ENCODE measurements at places on chromosomes 13 and 19.
A peak's percentile ranks its signal among the peaks of the same experiment; 100 is the strongest.

GRCh38 chr13:42964761-42965161 lies 27.3 kb downstream of the EPSTI1 start:
- DNase-seq, result no peak

GRCh38 chr13:21742096-21742495 lies 71.2 kb downstream of the FGF9 start:
- DNase-seq, result no peak

DNA sequence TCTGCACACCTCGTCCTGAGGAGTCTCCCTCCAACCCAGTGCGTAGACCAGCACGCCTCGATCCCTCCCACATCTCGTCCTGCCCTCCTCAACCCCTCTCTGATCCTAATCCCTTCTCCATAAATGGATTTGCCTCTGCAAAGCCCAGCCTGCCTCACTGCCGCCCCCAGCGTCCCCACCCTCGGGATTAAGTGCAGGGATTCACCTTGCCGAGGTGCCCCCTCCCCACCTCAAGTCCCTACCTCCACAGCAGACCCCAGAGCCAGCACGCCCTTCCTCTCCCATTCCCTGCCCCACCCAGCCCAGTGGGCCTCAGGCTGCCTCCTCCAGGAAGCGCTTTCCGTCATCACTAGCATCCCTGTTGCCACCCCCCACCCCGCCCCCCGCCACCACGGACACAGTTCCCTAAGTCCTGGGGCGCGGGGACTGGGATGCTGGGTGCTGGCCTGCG lies 4.0 kb downstream of the KLF16 start:
- DNase-seq, result no peak

- DNase-seq, result no peak
These were observed 178.3 kb upstream of the RFC3 start for GRCh38 chr13:33639626-33640080.

DNA sequence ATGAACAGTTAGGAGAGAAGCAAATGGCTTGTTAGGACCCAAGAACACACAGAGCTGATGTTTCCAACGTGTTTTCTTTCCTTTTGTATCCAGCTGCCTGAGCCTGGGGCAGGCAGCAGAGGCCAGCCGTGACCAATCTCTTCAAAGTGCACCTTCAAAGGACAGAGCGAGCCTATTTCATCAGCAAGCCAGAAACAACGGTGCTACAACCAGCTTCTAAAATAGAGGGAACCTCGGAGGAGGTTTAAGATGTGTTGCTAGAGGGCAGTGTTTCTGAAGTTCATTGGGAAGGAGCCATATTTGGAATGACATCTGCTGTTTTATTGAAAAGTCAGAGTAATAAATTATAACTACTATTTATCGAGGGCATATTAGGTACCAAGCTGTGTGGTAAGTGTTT lies 56.2 kb upstream of the RFC3 start:
- no peak for DNase-seq

DNA sequence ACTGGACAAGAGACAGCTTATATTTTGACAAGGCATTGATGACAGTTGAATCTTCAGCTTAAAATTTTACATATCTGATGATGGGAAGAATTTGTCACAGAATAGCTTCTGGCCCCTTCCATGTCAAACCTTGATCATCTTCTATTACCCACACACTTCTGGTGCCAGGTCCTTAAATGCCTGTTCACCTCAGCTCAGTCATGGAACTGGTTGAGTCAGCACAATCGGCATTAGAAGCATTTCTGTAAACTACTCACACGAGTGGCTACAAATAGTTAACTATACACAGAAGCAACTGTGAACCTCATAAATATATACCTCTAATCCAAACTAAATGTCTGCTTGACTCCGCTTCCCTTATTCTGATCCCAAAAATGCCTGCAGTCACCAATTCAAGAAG lies 161.2 kb downstream of the FOXO1 start:
- no peak for DNase-seq

- DNase-seq, result peak; percentile 64
These were observed 17.2 kb downstream of the PKN1 start for GRCh38 chr19:14450168-14450874.

- no peak for DNase-seq
These were observed 83.4 kb downstream of the SIPA1L3 start for GRCh38 chr19:37990362-37990761.

DNA sequence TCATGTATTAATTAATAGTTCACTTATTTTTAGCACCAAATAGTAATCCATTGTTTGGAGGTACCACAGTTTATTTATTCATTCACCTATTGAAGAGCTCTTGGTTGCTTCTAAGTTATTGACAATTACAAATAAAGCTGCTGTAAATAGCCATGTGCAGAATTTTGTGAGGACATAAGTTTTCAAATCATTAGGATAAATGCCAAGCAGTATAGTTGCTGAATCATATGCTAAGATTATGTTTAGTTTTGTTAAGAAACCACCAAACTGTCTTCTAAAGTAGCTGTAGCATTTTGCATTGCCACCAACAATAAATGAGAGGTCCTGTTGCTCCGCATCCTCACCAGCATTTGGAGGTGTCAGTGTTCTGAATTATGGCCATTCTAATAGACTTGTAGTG lies 2126.8 kb downstream of the PCDH9 start:
- DNase-seq, result no peak

GRCh38 chr19:44747739-44748425 lies 626 bp upstream of the BCL3 start:
- peak; percentile 59 for DNase-seq

DNA sequence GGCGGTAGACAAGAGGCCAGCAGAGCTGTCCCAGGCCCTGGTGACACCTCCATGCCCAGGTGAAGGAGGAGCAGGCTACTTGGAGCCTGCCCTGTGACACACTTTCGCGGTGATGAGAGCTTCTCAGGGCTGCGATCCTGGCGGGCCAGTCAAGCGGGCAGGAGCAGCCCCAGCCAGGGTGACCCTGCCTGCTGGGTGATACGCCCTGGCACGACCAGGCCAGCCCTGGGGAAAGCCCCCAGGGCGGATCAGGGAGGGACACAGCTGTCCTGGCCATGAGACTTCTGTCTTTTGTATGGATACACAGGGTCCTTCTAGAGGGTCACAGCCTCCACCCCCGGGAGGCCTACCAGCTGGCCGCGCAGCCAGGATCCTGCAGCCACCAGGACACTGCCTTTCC lies 13.1 kb downstream of the DNM2 start:
- no peak for DNase-seq

DNA sequence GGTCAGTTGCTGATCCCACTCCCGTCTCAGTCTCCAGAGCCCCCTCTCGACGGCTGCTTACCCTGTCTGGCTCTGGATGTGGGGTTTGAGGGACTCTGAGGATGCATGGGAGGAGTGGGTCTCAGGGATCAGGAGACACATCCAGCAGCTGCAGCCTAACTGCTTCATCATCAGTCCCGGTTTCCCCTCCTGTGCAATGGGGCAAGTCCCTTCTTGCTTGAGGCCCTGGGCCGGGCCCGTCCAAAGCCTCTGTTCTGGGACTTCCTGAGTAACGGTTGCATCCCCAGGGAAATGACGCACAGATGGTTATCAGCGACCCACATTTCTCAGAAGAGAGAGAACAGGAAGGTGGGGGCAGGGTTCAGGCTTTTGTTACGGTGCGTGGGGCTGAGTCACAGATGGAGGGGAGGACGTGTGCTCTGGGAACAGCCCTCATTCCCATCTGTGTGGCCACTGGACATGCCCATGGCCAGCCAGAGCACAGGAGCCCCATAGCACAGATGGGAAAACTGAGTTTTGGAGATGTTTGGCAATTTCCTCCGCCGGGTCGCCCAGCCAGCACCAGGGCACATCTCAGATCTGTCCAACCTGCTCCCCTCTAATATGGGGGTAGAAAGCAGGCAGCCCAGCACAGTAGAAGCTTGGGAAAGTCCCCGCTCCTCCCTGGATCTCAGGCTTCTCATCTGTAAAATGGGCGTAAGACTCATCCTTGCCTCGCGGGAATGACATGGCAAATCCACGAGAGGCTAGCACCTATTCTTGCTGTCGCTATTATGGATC lies 19.3 kb downstream of the GNA15 start:
- DNase-seq, result peak; percentile 86

DNA sequence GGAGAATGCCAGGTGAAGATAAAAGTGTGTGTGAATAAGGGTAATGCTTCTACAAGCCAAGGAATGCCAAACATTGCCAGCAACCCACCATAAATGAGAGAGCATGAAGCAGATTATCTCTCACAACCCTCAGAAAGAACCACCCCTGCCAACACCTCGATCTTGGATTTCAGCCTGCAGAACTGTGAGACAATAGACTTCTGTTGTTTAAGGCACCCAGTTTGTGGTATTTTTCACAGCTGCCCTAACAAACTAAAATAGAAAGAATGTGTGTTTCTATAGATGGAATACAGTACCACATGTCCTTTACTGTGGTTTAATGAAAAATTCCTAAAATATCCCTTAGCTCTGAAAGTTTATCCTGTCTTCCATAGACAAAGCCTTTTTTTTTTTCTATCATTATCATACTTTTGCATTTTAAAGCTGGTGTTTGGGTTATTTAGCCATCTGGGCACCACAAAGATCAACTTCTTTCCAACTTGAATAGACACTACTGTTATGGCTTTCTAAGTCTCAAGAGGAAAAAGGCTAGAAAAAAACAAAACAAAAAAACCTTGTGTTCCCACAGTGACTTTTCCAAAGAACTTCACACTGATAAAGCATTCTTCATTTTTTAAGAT lies 505.6 kb downstream of the KCTD12 start:
- no peak for DNase-seq

DNA sequence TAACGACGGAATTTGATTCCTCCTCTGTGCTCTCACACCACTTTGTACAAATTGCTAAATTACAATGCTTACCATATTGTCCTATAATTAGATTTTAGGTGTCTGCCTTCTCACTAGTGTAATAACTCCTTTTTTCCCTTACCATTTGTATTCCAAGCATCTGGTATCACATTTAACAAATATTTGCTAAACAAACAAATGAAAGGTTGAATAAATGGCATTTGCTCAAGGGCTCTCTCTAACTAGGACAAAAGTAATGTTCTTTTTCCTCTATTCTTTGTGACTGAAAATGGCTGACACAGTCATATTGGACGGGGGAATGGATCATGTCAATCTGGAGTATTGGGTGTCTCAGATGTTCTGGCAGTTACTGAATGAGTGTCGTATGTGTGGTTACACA lies 99.7 kb downstream of the ENOX1 start:
- DNase-seq, result no peak

- DNase-seq, result no peak
These were observed 50.3 kb upstream of the SIN3B start for GRCh38 chr19:16778796-16779411.
